NCI-H460 (cell line): ENCODE measurements at places on chromosomes 2 and 18. TPM values are rescaled to one million over a fixed set of nuclear protein-coding genes. Genes with fewer than 3 reads are reported as not detected.

DNA sequence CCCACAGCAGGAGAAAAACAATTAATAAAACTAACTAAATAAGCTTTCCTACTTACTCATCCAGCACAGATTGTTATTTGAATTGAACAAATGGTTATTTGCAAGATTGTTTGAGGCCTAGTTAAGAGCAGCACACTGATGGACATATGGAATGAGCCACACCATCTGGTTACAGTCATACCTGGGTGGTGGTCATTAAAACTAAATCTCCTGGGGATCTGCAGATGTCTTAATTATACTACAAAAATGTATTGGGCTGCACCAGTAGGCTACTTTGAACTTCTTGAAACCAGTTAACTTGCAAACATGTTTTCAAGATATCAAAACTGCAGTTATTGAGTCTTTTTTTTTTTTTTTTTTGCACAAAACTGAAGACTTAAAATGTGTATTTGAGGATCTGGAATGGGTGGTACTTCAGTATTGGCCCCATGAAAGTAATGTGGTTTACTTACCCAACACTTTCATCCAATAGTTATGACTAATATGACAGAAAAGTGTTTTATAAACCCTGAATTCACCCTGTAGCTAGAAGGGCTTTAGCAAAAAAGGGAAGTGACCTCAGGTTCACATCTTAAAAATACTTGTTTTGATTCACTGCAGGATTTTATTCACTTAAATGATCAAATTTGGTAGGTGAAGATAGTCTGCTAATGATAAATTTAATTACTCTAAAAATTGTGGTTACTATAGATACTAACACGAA lies 10.8 kb downstream of the AGFG1 start:
- DNase-seq = no peak

Gene ASAP2
- 34.2 and 34.7 TPM in 2 replicates for total RNA-seq

DNA sequence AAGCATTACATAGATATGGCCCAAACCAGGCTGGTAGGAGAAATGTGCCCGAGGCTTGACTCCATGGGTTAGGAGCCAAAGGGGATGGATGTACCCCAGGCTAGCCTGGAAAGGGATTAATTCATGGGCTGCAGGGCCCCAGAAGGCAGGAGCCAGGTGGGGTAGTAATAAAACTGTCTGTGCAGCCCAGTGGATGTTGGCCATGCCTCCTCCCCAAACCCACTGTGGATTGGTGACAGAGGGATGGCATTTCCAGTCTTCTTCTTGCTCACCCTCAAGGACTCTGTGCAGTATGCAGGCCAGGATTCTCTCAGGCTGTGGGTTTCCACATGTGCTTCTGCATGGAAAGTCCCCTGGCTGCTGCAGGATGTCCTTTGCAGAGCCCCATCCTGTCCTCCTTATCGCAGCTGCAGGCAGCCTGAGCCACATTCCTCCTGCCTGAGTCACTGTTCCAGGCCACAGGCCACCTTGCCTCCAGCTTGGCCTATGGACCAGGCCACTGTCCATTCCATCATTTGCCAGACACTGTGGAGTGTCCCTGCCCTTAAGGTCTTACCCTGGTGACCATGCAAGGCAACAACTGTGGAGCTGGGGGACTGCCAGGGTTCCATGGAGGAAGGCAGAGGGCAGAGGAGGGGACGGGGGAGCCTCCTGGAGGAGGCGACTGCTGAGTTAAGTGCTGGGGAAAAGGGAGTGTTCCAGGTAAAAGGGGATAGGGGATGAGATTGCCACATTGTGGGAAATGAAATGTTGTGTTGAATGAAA lies 38.9 kb downstream of the INO80C start:
- DNase-seq = no peak

DNA sequence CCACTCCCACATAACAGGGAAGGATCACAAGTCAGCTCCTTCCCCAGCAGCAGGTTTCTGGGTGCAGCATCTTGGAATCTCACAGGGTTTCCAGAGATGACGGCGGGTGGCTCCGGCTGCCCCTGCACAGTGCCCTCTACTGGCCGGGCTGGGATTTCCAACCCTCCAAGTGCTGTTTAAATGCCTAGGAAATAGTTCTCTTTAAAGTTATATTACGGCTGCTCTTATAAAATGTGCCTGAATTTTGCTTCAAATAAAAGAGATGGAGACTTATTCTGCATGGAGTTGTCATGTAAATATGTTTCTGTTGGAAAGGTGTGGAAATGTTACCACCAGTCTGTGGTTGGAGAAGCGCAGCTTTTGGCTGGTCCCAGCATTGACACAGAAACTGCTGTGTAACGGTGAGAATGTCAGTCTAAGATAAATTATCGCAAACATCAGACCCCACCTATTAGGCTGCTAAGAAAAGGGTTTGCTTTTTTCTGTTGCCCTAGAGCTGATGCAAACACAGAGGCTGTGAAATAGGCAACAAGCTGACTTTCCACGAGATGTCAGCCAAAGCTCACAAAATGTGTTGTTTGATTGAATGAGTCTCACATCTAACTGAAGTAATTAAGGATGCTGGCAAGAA lies 3.3 kb upstream of the HJURP start:
- DNase-seq = peak; percentile 94

DNA sequence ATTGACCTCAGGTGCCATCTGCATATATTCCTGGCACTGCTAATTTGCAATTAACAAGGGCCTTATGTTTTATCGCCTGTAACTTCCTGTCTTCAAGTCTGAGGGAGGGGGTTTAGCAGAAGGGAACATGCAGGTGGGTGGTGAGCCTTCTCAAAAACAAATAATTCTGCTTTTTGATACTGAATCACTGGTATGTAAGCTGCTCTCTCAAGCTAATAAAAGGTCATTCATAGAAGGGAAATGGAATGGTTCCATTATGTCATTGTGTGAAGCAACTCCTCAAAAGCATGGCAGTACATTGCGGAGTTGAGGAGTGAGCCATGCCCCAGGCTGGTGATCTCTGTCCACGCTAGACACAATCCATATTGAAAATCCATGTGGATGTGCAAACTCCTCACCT lies 414.8 kb upstream of the ID2 start:
- DNase-seq = no peak

DNA sequence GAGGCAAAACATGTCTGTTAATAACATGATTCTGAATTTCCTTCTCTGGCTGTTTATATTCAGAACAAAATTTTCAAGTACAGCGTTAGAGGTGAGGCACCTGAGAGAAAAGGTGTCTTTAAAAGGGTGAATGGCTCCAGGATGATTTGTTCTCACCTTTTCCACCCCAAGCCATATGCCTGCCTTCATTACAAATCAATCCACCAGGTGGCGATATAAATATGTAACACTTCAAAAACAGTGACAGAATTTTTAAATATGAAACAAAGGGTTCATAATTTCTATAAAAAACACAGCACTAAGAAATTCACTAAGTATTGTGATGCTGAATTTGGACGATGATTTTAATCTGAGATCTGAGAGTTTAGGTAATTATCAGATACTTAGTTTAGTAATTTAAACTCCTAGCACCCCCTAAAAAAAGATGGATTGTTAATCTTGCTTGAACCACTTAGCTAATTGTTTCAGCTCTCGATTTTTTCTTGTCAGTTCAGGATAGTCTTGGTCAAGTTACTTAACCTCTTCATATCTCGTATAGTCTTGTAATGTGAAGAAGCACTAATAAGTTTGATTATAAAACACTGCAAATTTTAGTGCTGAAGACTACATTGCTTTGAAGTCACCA lies 528.8 kb downstream of the CPS1 start:
- DNase-seq = peak; percentile 51

- no peak for DNase-seq
Observed at GRCh38 chr2:174611006-174611405, 13.4 kb upstream of the WIPF1 start.

- DNase-seq = no peak
Observed at GRCh38 chr2:168934826-168935225, 33.7 kb downstream of the G6PC2 start.

GRCh38 chr2:11305958-11306357 lies 38.5 kb downstream of the ROCK2 start:
- DNase-seq = no peak

DNA sequence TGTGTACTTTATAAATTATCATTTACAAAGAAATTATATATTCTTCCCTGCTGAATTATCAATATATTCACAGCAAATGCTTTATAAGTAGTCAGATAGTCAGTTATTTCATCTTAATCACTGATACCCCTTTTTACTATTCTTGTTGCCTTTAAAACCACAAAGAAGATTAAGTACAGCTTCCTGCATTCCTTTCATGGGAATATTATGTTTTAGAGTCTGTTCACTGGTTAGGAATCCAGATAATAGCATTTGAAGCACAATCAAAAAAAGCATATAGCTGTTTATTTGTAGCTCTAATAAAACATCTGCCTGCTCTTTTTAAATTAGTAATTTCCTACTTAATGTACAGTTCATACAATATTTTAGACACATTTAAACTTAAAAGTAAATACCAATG lies 508.9 kb downstream of the FBXO15 start:
- no peak for DNase-seq

Gene DAW1
- total RNA-seq = 99.2 and 104 TPM in 2 replicates

Gene KCNK3
- total RNA-seq = 0.87 and 1.2 TPM in 2 replicates

Gene PAX8
- 1.0 and 1.4 TPM in 2 replicates for total RNA-seq

DNA sequence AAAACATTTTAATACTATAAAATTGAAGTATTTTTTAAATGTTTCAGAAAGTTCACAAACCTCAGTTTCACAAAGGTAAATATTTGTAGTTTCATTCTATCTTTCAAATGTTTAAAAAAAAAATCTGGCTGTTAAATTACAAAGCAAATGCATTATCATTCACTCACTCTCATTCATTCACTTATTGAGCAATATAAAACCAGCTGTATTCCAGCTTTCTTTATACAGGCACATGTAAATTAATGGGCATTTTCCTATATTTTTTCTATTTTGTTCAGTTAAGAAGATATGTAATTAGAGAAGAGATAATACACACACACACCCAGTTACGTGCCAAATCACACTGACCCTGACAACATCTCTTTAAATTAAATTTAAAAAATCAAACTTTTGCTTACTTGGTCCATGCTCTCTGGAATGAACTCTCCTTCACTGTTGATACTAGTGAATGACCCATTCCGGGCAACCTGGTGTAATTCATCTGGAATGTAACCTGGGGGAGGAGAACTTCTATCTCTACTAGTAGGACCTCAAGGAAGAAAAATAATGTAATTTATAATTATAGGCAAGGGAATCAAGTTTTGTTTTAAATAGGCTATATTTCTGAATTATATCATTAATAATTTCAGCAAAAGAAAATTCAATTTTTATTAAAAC lies 32.5 kb upstream of the ERCC3 start:
- no peak for DNase-seq

GRCh38 chr18:79167526-79168190 lies 98.5 kb downstream of the ATP9B start:
- DNase-seq = no peak

DNA sequence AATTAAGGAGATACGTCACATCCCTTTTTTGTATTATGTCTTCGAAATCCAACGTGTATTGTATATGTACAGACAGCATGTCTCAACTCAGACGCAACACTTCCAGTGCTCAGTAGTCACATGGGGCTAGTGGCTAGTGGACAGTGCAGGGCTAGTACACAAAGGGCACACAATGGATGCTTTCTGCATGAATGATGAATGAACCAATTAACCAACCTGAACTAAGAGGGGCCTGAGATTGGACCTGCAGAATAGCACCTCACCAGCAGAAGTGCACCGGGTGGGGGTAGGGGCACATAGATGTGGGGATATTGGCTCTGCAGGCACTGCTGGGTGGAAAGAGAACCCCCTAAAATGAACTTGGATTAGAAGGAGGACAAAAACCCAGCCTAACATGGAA lies 20.7 kb downstream of the ST8SIA5 start:
- DNase-seq = no peak

- no peak for DNase-seq
Observed at GRCh38 chr2:65364986-65365733, 67.2 kb downstream of the SPRED2 start.

Gene ATAD2B
- 15.0 and 16.7 TPM in 2 replicates for total RNA-seq

Gene HOXD4
- not detected in 2 replicates for total RNA-seq

Gene SLC9A2
- total RNA-seq = 19.3 and 20.1 TPM in 2 replicates

Gene MSTN
- 0.07 and 0.17 TPM in 2 replicates for total RNA-seq

DNA sequence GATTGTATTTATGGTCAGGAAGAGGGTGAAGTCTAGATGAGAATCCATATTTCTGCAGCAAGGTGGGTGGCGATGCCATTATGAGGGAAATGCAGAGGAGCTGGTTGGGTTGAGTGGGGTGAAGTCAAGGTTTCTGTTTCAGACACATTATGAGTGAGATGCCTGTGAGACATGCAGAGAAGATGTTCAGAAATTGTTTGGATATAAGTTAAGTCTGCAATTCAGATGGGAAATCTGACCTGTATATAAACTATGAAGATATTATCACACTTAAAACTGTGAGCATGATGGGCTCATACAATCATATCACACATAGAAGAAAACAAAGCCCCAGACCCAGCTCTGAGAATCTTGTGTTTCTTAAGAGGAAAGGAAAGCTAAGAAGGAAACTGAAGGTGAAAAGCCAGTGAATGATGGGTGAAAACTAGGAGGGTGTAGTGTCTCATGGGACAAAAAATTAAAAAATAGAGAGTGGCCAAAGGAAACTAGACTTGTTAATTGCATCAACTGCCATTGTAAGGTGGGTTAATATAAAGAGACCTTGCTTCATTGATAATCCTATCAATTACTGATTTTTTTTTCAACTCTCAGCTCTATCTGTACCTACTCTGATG lies 14.2 kb downstream of the GALNT5 start:
- DNase-seq = no peak

Gene POTEJ
- total RNA-seq = not detected in 2 replicates

Gene STARD6
- 0.46 and 0.57 TPM in 2 replicates for total RNA-seq

Gene DOK6
- 5.5 and 6.7 TPM in 2 replicates for total RNA-seq

Gene GBX2
- total RNA-seq = 1.8 and 3.8 TPM in 2 replicates

- DNase-seq = no peak
Observed at GRCh38 chr2:8282858-8283252, 399.0 kb upstream of the ID2 start.

DNA sequence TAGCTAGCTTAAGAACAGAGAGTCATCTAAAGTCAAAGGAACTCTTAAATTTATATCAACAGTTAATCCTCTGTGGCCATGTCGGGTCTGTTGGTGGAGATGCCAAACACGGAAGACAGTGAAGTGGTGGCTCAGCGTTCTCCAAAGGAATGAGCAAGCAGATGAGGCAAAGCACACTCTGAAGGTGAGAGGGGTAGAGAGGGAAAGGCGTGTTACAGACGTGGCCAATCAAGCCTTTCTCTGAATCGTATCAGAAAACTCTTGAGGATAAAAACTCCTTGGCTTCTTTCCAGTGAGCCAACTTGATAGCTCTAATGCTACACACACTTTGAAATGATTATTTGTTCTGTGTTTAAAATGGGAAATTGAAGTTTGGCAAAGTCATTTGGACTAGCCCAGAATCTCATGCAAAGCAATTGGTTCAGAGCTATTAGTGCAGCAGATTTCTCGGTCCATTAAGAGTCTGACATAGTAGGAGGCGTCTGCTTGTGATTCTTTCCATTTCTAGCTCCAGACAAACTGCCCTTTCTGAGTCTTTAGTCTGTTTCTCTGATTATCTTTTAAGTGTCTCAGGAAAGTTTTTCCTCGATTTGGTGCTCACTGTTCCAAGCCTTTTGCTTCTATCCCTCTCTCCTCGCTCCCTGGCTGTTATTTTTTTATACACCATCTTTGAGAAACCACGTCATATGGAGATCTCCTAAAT lies 57.5 kb upstream of the CPO start:
- DNase-seq = no peak

- no peak for DNase-seq
Observed at GRCh38 chr2:162390801-162391200, 46.9 kb downstream of the GCA start.

Gene AQP12A
- not detected in 2 replicates for total RNA-seq

GRCh38 chr2:86492048-86492453 lies 50.9 kb downstream of the KDM3A start:
- no peak for DNase-seq

- no peak for DNase-seq
Observed at GRCh38 chr2:238875101-238875470, 27.2 kb downstream of the TWIST2 start.

- no peak for DNase-seq
Observed at GRCh38 chr2:46340740-46341420, 43.7 kb downstream of the EPAS1 start.
